Activated T-cell treated with anti-CD3 and anti-CD28 coated beads for 4 hours (primary cell): ENCODE measurements at places on chromosomes 5 and 9.

DNA sequence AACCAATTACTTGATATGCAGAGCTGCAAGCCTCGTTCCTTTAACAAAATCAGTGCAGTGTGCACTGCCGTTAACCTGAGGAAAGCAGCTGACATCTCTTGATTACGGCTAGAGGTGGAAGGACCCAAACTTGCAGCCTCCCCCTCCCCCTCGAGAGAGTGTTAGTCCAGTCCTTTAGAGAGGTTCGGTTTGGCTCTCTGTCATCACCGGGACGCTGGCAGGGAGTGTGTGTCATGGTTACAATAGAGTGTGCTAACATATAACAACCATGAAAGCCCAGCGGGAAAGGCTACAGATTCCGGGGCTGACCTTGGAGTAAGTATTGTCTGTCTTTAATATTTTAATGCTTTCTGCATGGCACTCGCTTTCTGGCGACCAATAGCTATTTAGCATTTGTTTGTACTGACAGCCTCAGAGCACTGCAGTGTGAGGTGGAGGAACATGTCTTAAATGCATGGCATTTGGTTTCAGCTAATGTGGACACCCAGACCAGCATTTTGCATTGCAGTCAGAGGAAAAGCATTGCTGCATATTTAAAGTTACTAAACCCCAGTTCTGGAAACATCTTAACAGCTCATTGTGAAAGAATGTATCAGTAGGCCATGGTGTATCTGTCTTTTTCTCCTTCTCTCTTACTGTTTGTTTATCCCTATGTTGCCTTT lies 237.5 kb downstream of the CD180 start:
- no peak for DNase-seq

DNA sequence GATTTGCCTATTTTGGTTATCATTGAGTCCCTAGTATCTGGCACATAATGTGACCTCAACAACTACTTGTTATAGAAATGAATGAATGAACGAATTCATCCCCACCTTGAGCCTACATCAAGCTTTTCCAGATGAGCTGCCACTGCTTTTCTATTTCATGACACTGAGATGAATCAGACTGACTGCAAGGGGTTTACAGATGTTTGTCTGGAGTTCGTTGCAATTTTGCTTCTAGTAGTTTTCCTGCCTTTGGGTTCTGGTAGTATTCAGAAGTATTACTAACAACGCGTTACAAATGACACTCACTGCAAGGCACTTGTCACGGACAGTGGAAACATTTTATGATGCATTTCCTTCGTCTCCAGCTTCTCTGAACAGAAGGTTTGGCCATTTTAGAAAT lies 222.3 kb downstream of the CD180 start:
- no peak for DNase-seq

- DNase-seq, result no peak
Measured at GRCh38 chr5:33048315-33048714, 337.2 kb downstream of the NPR3 start.

- DNase-seq, result no peak
Measured at GRCh38 chr5:150774145-150774544, 4.4 kb upstream of the SMIM3 start.

GRCh38 chr9:123990427-123990826 lies 21.1 kb upstream of the LHX2 start:
- DNase-seq, result no peak

GRCh38 chr5:126947146-126948010 lies 83.0 kb downstream of the MARCHF3 start:
- no peak for DNase-seq

DNA sequence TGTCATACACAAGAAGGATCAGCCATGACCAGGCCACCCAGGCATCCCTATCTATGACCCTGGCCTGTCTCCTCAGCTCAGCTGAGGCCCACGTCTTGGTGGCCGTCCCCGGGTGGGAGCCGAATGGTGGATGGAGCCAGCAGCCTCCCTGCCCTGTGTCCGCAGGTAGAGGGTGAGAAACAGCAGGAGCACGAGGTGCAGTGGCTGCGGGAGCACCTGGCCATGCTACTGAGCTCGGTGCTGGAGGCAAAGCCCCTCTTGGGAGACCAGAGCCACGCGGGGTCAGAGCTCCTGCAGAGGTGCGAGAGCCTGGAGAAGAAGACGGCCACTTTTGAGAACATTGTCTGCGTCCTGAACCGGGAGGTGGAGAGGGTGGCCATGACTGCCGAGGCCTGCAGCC lies 24.5 kb downstream of the FBXW5 start:
- no peak for DNase-seq

DNA sequence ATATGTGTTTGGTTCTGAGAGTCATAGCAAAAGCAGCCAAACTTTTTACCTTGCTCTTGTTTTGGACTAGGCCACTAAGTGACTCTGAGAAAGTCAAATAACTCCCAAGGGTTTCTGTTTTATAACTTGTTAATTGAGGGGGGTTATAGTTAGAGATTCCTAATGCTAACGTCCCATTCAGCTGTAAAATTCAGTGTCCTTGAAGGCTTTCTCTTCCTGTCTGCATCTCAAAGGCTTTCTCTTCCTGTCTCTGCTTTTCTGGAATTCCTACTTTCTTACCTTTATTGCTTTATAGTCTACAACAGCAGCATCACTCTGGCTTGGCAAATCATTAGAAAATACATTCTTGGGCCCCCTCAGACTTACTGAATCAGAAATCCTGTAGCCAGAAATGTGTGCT lies 479.5 kb upstream of the SEMA6A start:
- DNase-seq, result no peak

DNA sequence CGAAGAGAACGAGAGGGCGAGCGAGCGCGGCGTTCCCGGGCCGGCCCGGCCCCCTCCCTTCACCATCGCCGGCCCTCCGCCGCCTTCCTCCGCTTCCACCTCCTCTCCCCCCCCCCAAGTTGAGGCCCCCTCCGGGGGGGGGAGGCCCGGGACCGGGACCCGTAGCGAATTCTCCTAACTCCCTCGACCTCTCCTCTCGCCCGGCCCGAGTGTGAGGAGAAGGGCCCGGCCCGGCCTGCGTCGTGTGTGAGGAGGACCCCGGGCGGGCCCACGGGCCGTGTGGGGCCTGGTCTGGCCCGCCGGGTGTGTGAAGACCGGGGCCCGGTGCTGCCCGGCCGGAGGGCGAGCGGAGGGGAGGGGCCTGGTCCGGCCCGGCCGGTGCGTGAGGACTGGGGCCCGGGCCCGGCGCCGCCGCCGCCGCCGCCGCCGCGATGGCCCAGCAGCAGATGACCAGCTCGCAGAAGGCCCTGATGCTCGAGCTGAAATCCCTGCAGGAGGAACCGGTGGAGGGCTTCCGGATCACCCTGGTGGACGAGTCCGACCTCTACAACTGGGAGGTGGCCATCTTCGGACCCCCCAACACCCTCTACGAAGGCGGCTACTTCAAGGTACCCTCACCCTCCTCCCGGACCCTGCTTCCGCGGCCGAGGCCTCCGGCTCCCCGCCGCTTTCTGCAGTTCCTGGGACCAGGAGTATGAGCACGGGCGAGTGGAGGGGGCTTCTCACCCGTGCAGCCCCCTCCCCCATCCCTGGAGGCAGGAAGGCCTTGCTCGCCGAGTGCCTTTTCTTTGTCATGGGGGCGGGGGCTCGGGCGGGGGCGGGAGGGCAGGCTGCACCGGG lies 587 bp downstream of the UBE2R2 start:
- DNase-seq, result peak; percentile 36

DNA sequence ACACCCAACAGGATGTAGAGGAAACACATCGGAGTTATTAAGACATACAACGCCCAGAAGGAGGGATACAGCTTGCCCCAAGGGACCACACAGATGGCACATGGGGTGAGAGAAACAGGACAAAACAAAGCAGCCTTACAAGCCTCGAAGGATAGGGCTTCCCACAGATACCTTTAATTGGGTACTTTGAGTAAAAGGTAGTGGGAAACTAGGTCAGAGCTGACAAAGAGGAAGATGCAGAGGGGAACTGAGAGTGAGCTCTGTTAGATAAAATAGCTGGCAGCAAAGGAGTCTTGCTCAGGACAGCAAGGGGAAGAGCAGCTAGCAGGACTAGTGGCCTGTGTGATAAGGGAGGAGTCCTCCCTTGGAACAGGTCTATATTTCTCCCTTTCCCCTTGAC lies 48.2 kb downstream of the OTP start:
- DNase-seq, result no peak

- DNase-seq, result no peak
Measured at GRCh38 chr5:178182158-178182876, 4.9 kb downstream of the GMCL2 start.

GRCh38 chr5:79924936-79925893 lies 65.8 kb downstream of the MTX3 start:
- no peak for DNase-seq

DNA sequence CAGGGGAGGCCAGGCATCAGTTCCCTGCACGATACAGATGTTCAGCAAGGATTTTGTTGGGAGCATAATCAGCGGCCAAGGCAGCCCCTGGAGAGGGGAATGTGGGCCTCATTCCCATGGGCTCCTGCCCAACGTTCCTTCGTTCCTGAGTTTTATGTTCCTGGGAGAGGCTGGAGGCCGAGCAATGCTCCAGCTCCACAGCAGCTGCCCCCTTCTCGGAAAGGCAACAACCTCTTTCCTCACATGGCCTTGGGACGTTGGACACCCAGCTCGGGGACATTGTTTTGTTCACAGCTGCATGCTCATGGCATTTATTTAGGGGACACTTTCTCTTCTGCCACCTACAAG lies 63.8 kb upstream of the COL15A1 start:
- DNase-seq, result no peak
